Activated naive CD8-positive, alpha-beta T cell treated with anti-CD3 and anti-CD28 coated beads, Interleukin-2, amount 10 ng/mL, durations not matched to agents 7 days and 5 days (primary cell): ENCODE measurements at places on chromosomes 12 and 14.

- DNase-seq, result no peak
Measured at GRCh38 chr12:2960390-2960956, 1.3 kb downstream of the TEAD4 start.

GRCh38 chr12:11015775-11016430 lies 6.5 kb downstream of the TAS2R19 start:
- DNase-seq, result no peak

DNA sequence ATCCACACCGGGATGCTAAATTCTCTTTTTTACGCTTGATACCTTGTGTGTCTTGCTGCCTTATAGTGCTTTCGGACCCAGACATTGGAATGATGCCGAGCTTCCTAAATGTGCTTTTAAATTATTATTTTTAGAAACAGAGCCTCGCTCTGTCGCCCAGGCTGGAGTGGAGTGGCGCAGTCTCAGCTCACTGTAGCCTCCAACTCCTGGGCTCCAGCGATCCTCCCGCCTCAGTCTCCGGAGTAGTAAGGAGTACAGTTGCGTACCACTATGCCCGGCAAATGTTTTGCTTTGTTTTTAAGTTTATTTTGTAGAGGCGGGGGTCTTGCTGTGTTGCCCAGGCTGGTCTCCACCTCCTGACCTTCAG lies 489 bp upstream of the EML5 start:
- DNase-seq, result no peak

DNA sequence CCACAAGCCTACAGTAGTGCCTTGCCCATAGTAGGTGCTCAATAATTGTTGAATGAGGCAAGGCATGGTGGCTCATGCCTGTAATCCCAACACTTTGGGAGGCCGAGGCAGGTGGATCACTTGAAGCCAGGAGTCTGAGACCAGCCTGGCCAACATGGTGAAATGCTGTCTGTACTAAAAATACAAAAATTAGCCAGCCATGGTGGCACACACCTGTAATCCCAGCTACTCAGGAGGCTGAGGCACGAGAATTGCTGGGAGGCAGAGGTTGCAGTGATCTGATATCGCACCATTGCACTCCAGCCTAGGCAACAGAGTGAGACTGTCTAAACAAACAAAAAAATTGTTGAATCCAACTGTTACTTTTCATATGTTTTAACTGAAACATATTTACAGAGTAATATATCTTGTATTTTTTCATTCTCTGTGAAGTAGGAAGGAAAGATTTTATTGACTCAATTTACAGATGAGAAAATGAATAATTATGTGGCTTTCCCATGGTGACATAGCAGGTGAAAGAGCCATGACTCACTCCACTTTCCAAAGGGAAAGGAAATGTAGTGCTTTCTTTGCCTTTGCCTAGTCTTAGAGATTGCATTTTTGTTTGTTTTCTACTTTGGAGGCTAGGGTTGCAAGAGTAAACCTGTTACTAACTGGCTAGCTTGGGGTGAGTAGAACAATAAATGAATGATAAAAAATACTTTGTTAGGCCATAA lies 95.4 kb upstream of the SLC38A4 start:
- DNase-seq, result no peak

DNA sequence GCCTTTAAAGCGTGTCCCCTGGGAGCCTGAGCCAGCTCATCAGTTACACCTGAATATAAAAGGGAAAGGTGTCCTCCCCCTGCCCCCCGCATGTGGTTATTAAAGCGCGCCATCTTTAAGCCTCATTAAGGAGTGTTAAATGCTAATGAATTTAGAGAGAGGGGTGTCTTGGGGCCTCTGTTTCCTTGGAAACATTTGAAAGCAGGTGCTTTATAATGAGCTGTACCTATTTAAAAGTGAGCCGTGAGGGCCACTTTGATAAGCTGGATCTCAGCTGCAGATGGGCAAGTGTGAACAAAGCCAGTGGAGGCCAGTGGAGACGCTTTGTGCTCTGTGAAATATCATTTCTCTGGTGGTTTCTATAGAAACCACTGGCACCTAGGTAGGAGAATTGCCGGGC lies 84.0 kb downstream of the BEGAIN start:
- no peak for DNase-seq

- no peak for DNase-seq
Measured at GRCh38 chr12:79296133-79296532, 394.6 kb downstream of the PAWR start.

GRCh38 chr14:101004954-101005353 lies 101.4 kb upstream of the RTL1 start:
- DNase-seq, result no peak

GRCh38 chr14:98175436-98175835 lies 1096.6 kb downstream of the BCL11B start:
- DNase-seq, result no peak

DNA sequence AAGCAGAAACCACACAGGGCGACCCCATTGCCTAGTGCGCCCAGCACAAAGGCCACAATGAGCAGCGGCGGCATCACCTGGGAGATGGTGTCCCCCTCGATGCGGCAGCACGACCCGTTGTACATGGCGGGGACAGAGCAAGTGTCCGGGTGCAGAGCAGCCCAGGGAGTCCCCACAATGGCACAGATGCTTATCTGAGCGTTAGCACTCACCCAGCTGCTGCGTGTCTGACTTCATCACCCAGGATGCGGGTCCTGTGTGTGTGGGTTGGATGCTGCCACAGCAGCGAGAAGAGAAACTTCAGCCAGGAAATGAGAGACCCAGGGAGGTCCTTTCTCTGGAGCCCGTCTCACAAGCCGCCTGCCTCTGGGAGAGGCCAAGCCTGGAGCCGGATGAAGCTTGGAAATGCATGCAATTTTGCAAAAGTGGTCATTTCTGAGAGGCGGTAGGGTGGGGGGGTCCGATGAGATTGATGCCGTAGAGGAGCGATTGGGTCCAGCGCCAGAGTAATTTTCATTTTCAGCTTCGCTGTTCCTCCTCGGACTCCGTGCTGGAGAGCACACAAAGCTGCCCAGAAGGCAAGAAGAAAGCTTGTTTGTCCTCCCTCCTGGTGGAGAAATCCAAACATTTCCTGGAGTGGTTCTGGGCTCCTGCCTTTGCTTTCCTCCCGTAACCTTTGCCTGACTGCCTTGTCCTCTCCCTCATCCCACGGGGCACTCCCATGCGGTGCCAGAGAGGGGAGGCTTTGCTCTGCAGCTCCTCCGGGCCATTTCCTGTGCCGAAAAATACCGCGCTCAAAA lies at the start of gene HCAR1:
Gene HCAR1, minus strand, starts transcription at position 630 of the 800 bp plus-strand sequence. Its CDS starts 505 bp downstream, at position 125.
- DNase-seq, result peak; percentile 56

DNA sequence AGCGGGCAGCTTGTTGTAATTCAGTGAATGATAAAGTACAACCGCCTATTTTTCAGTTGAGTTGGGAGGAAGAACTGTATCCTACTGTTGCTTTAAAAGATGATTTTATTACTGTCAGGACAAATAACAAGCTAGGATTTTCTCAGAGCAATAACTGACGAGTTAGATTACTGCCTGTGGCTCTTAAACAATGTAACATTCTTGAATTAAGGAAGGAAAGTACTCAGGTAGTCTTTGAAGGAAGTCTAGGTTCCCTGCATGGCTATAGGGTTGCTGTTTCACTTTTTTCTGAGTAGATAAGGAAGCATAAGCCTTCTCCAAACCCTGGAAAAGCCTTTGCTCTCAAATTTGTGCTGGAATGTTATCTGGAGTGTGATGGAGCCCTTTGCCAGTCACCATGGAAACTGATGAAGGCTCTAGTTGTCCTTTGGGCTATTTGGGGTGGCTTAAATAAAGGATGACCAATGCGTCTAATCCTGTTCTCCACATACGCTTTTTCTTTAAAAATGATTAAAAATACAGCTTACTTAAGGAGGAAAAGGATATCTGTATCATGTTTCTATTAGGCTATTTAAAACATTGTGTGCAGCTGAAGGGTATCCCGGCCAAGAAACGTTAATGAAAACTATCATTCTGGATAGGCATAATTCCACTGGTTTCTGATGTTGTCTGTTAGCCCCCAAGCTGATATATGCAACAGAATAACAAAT lies 17.7 kb downstream of the NUBPL start:
- DNase-seq, result no peak

DNA sequence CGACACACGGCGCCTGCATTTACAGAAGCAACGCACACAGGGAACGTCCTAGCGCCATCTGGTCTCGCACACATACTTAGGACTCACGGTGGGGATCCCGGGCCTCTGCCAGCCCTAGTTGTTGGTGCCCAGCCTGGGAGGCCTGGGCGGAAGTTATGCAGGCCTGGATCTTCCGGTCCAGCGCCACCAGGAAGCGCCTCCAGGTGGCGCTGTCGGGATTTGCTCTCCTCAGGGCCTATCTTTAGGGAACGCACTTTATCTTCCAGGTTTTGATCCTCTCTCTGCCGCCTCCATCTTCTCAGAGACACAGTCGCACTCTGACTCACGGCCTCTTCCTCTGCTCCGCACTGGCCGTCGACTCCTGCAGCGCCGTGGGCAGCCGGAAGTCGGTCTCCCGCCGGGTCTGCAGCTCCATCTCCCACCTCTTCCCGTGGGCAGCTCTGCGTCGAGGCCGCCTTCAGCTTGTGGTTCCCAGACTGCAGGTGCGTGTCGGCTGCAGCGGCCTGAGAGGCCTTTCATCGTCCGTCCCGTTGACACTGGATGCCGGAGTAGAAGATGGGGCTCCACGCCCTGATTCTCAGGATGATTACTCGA lies 760.4 kb downstream of the TMEM121 start:
- DNase-seq, result peak; percentile 57

DNA sequence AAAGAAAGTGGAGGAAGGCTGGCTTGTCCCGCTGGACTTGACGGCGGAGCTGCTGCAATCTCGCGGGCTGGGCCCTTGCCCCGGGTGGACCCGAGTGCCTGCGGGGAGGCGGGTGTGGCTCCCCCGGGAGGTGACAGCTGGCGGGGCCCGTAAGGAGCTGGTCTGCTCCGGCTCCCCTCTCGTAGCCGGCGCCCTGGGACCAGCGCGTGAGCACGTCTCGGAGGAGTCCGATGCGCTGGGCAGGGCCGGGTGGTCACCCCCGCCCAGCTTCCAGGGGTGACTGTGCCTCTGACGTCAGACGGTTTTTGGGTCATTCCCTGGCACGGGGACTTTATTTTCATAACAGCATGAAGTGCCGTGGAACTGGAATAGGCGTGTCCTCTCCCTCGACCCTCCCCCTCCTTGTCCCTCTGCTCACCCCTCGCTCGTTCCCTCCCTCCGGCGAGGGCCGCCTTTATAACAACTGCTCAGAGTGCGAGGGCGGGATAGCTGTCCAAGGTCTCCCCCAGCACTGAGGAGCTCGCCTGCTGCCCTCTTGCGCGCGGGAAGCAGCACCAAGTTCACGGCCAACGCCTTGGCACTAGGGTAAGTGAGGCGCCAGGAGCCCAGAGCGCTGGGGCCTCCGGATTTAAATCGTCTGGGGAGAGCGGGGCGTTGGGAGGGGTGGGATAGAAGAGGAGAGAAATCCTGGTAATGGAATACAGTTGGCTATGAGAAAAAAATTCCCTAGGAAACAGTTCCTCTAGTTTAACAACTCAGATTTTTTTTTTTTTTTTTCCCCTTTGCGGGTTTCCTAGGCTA lies at the start of gene GPRC5A:
Gene GPRC5A, plus strand, starts transcription at position 483 of the 801 bp plus-strand sequence. CDS start 16,688 bp downstream, outside the sequence.
- peak; percentile 46 for DNase-seq

GRCh38 chr12:125652681-125653080 lies 587.4 kb downstream of the AACS start:
- DNase-seq, result no peak

DNA sequence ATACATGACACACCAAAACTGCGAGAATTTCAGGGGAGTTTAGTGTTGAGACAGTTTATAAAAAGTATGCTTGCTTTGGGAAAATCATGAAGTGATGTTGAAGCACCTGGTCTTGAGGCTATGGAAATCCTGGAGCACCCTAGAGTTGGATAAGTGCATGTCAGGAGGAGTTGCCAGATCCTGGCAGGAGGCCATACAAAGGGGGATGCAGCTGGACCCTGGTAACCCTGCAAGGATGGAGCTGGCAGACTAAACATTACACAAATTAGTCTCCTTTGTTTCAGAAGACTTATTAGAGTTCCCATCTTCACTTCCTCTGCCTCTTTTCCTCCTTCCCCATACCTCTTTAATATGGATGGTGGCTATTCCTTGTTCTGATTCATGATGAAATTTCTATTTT lies 907.0 kb downstream of the BCL11B start:
- no peak for DNase-seq

- DNase-seq, result peak; percentile 60
Measured at GRCh38 chr14:76955575-76956315, 72.8 kb downstream of the IRF2BPL start.

DNA sequence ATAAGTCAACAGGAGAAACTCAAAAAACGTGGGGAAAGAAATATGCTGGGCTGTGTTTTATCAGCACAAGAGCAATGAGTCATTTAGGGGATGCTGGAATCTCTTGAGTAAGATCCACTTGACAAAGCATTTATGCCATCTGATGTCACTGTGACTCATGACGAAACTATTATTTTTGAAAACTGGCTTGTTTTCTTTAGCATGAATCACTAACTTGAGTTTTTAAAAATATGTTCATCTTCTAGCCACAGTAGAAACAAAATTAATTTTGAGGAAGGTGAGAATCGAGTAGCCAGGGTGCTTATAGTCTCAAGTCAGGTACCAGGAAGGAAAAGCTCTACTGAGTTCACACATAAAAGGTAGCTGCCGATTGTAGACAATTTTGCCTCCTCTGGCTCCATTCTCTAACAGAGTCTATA lies 456.2 kb upstream of the MGAT4C start:
- no peak for DNase-seq

- DNase-seq, result no peak
Measured at GRCh38 chr12:27220055-27220987, 23.8 kb upstream of the STK38L start.

GRCh38 chr14:99660794-99661193 lies 15.9 kb downstream of the HHIPL1 start:
- no peak for DNase-seq

DNA sequence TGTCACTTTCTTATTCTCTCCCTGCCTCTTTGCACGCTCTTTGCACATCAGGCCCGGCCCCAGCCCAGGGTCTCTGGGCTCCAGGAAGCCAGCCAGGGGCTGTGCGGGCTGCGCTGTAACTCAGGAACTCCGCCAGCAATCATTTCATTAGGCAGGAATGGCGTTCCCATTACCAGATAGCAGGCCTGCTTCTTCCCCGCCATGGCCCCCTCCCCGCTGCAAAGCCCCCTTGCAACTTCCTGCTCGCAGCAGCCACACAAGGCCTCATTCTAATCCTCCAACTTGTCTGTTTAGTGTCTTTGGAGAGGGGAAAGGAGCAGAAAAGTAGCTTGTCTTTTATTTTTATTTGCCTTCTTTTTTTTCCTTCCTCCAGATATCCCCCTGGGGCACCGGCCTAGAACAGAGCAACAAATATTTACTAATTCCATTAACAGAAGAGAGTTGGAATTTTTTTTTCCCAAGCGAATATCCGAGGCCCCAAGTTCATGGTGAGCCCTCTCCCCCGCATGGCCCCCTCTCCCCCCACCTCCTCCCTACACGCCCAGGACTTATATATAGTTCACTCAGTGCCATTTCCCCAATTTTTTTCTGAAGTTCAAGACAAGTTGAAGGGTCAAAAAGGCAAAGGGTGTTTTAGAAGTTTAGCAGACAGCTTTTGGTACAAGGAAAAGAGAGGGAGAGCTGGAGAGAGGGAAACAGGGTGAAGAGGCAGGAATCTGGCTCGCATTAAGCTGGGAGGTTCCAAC lies 329.4 kb upstream of the TBX3 start:
- DNase-seq, result no peak
